GM23338 (cell line): ENCODE measurements at places on chromosomes 6 and 20. TPM values are rescaled to one million over a fixed set of nuclear protein-coding genes. Genes with fewer than 3 reads are reported as not detected.

DNA sequence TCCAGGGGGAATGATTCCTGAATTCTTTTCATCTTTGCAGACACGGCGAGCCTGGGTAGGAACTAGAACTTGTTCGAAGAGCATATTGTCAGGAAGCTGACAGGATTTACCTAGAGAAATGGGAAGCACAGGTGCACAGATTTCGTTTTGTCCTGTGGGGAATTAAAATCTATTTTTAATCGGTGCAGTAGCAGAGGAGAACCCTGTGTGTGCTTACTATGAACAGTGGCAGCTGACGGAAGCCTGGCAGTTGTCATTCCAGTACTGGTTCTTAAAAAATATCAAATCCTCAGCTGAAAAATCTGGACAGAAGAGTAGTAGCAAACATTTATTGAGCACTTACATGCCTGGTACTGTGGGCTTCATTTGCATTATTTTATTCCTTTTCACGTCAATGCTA lies 609.0 kb downstream of the QKI start:
- no peak for DNase-seq

GRCh38 chr6:52591832-52592231 lies 15.0 kb upstream of the TRAM2 start:
- DNase-seq = no peak

GRCh38 chr6:117512056-117512828 lies 29.8 kb downstream of the DCBLD1 start:
- no peak for DNase-seq

The RIN2 gene
- total RNA-seq = 0.43 and 1.4 TPM in 2 replicates
